ENCODE measurements at places on chromosomes 13 and 19.
A peak's percentile ranks its signal among the peaks of the same experiment; 100 is the strongest.

GRCh38 chr13:41418027-41418426 is 39.3 kb upstream of the RGCC start:
- no peak for DNase-seq

GRCh38 chr13:112066624-112067004 is 335 bp upstream of the SOX1 start:
- peak; percentile 21 for DNase-seq

GRCh38 chr19:2037651-2038255 is 13.3 kb downstream of the MKNK2 start:
- no peak for DNase-seq

GRCh38 chr19:49877020-49877878 is at the start of the genes AKT1S1 and TBC1D17:
Gene AKT1S1 (minus strand): TSS chr19:49877355. CDS start chr19:49873295, 4,060 bp downstream.
Gene TBC1D17 (plus strand): TSS chr19:49877702. CDS start chr19:49877724, 22 bp downstream.
- peak; percentile 94 for DNase-seq

DNA sequence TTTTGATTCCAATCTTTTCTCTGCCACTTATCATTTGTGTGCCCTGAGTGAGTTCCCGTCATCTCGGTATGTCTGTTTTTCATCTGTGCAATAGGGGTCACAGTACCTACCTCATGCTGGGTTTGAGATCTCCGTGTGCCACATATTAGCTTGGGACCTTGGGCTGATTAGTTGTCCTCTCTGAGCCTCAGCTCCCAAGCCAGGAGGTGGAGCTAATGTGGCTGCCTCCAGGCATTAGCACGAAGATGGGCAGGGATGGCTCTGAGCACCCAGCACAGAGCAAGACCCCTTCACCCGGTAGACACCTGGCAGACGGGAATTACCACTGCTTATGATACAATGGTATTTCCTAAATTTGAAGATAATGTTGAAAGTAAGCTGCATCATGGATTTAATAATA is 35.8 kb upstream of the XPO4 start:
- no peak for DNase-seq

- no peak for DNase-seq
Observed at GRCh38 chr13:78786459-78786858, 127.5 kb upstream of the OBI1 start.

GRCh38 chr19:4298810-4299550 is 3.2 kb downstream of the TMIGD2 start:
- DNase-seq = no peak

- no peak for DNase-seq
Observed at GRCh38 chr13:110637747-110638146, 22.4 kb downstream of the NAXD start.

GRCh38 chr13:20711301-20712044 is 8.0 kb downstream of the IL17D start:
- DNase-seq = no peak

- no peak for DNase-seq
Observed at GRCh38 chr19:48659768-48660167, 13.0 kb downstream of the NTN5 start.

GRCh38 chr13:77026255-77026860 is 601 bp downstream of the FBXL3 start:
- peak; percentile 40 for DNase-seq

DNA sequence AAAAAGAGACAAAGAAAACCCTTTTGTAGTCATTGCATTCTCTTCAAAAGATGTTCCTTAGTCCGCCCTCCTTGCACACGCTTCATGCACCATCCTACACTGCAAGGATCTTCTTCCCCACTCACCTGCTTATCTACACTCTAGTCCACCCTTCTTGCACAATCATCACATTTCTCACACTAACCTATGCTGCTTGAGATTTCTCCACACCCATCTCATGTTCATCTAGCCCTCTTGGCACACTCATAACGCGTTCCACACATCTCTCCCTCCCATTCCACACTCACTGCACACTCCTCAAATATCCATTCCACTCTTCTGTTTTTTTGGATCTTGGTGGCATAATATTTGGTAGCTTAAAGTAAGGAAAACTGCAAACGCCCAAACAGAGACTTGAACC is 22.3 kb upstream of the HNRNPUL1 start:
- no peak for DNase-seq

DNA sequence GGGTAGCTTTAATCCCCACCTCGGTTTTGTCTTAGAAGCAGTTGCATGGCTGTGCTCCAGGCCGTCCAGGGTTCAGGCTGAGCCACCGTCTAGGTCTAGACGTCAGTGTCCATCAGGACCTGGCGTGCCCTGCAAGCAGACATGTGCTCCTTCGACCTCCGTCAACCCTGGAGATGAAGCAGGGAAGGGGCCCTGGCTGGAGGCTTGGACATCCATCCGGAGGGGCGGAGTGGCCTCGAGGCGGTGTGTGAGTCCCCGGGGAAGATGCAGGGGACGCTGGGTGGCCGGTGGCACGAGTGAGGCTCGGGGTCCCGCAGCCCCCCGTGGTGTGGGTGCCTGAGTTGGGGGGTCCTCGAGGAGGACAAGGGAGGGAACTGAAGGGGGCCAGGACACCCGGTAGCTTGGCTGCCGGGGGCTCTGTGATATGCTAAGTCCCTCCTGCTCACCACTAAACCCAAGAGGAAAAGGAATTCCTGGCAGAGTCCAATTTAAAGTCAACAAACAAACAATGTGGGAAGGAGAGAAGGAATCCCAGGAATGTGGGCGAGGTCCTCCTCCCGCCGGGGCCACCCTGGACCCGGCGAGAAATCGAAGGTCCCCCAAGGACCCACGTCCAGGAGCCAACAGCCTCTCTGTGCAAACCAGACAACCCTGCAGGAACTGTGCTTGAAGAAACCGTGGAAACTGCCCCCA is 14.9 kb upstream of the PTBP1 start:
- DNase-seq = no peak

GRCh38 chr13:44300895-44301638 is 72.6 kb upstream of the SERP2 start:
- DNase-seq = no peak

- DNase-seq = no peak
Observed at GRCh38 chr19:47765523-47766358, 12.8 kb upstream of the SELENOW start.

GRCh38 chr19:35328851-35329285 is at the start of gene CD22:
Gene CD22 (plus strand): TSS chr19:35329187. CDS start chr19:35332041, 2,854 bp downstream.
- no peak for DNase-seq

GRCh38 chr13:95704510-95704909 is 27.6 kb downstream of the DNAJC3 start:
- DNase-seq = no peak

DNA sequence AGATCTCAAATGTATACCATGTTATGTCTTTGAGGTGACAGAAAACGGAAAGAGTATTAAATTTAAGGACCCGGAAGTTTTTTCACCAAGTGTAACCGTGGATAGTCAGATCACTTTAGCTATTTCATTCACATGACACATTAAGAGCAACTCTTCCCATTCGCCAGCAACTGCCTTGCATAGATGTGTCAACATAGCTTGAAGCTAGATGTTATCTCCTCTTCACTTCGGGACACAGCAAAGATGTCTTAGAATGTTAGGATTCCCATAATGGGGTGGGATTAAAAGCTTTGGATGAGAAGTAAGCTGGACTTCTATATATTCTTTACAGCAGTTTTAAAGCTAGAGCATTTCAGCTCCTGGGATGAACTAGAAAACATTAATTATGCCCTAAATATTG is 1135.9 kb upstream of the PCDH20 start:
- no peak for DNase-seq

- no peak for DNase-seq
Observed at GRCh38 chr13:104773775-104774174, 1707.6 kb upstream of the SLC10A2 start.

GRCh38 chr19:38666663-38667511 is 19.4 kb downstream of the ACTN4 start:
- no peak for DNase-seq

DNA sequence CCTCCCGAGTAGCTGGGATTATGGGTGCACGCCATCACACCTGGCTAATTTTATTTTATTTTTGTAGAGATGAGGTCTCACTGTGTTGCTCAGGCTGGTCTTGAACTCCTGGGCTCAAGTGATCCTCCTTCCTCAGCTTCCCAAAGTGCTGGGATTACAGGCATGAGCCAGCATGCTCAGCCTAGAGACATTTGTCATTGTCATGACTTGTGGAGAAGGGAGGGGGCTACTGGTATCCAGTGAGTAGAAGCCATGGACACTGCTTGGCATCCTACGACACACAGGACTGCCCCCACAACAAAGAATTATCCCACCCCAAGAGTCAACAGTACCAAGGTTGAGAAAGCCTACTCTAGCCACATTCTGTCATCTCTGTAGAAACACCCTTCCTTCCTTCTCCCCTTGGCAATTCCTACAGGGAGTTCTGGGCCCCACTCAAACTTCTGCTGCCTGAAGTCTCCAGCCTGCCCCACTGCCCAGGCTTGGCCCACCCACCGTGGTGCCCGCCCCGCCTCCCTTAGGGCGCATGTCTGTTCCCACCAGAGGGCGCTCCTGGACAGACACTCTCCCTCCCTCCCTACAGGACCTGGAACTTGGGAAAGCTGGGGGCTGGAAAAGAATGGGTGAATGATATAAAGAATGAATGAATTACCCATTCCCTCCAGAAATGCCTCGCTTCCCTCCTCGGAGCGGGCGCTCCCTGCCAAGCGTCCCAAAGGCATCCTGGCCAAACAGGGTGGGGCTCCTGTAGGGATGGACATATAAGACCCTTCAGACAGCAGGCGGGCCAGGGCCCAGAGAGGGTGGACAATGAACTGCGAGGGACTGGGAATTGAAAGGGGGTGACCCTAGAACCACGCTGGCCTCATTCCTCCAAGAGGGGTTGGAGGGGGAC is 5.5 kb upstream of the EMP3 start:
- DNase-seq = peak; percentile 66
